ENCODE measurements at places on chromosomes 16 and 17. TPM values are rescaled to one million over a fixed set of nuclear protein-coding genes. Genes with fewer than 3 reads are reported as not detected.
A peak's percentile ranks its signal among the peaks of the same experiment; 100 is the strongest.

DNA sequence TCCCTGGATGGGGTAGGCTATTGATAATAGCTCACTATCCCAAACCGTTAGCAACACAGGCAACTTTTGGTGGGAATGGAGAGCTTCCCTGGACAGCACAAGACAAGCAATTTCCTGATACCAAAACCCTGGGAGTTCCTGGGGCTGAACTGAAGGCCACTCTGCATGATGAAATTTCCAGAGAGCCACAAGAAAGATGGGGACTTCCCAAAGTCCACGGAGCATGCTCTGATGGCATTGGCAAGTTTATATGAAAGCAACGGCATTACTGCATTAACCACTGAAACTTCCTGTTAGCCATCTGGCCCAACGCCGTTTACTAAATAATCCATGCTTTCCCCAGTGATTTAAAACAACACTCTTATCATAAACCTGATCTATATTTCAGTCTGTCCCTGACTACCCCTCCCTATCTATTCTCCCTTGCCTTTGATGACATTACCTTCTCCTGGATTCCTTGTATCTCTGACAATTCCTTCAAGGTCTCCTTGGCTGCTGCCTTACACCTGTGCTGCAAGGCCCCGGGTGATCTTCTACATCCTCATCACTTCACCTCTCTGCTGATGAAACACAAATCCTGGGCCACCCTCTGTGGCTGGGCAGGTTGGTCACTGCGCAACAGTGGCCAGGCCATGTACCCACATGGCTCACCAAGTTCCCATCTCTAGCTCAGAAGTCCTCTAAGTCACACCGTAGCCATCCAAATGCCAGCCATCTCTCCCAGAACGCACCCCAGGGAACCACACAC, 108.5 kb upstream of the RCVRN start:
- H3K36me3 ChIP-seq = no peaks in the 10 kb centered on the region
- H3K27me3 ChIP-seq = no peaks in the 10 kb centered on the region

GRCh38 chr17:14699574-14700185, 398.8 kb downstream of the HS3ST3B1 start:
- no peak for DNase-seq
- no peaks in the 10 kb centered on the region for H3K4me1 ChIP-seq
- H3K27me3 ChIP-seq = no peaks in the 10 kb centered on the region
- no peak overlapping the region for H3K4me3 ChIP-seq

GRCh38 chr17:63665527-63666214, 34.3 kb downstream of the LIMD2 start:
- H3K27ac ChIP-seq = peak overlapping the region; percentile 43
- no peaks in the 10 kb centered on the region for H3K27me3 ChIP-seq
- no peak overlapping the region for H3K4me3 ChIP-seq
- DNase-seq = no peak

CRYM gene
- not detected for total RNA-seq

DNA sequence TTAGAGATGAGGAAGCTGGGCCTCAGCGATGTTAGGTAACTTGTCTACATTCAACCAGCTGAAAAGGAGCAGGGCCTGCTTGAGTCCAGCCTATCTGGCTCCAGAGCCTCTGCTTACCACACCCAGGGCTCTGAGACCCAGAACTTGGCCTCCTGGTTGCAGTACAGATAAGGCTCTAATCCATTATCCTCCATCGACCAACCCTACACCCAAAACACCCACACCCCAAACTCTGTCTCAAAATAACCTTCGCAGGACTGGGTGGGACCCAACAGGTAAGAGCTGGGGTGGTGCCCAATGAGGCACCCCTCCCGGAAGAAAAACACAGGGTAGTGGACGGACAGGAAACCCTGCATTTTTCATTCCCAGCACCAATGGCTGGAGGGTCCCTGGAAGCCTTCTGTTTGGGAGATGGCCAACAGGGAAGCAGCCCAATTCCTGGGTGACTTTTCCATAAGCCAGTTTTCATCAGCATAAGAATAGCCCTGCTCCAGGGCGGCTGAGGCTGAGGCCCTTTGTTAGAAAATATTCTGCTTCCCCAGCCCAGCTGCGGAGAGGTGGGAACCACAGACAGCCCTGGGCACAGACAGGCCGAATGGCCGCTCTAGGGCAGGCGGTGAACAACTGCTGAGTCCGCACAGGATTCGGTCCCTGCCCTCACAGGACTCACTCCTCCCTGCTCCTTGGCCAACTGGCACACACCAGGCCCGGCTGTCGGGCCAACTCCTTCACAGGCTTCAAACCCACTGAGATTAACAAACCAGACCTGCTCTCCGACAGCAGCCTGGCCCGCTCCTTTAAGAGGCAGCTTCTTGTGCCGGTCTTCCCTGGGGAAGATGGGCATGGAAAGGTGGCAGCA, 9.8 kb downstream of the SMIM5 start:
- H3K4me3 ChIP-seq = no peak overlapping the region
- H3K4me1 ChIP-seq = no peaks in the 10 kb centered on the region
- H3K27me3 ChIP-seq = no peaks in the 10 kb centered on the region
- peaks cover 2% of the 10 kb centered on the region for H3K36me3 ChIP-seq
- no peak for DNase-seq
- H3K27ac ChIP-seq = no peak overlapping the region

- H3K4me1 ChIP-seq = no peaks in the 10 kb centered on the region
- no peak for DNase-seq
- H3K4me3 ChIP-seq = no peak overlapping the region
- peaks cover 19% of the 10 kb centered on the region for H3K36me3 ChIP-seq
- H3K27ac ChIP-seq = peak overlapping the region; percentile 8
Measured at GRCh38 chr16:81707411-81708265, 71.5 kb upstream of the PLCG2 start.

DNA sequence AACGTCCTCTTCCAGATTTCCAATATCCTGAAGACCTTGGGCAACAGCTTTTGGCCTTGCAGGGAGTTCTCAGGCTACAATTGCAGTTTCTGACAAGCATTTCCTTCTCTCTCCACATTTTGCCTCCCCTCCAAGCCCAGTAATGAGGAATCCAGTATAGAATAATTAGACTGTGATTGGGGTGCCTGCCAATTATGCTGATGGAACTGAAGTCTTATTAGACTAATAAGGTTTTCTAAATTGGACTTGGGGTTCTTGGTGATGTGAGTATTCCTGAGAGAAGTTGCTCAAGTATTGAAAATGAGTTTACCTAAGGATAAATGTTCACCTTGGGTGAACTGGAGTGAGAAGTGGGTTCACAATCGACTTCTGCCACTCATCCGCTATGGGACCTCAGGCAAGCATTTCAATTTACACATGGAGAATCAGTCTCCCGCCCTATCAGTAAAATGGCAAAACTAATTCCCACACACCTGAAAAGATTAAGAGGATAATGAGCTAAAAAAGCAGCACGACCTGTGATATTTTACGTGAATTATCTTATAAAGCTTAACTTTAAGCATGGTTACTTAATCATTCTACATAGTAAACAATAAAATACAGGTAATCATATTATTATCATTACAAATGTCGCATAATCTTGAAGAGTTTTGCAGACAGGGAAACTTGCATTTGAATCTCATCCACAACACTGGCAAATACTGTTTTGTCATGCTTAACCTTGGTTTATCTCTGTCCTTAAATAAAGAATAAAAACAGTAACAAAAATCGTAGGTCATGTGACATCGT, 628.0 kb downstream of the TMEM114 start:
- H3K27me3 ChIP-seq = no peaks in the 10 kb centered on the region
- no peak overlapping the region for H3K4me3 ChIP-seq
- H3K27ac ChIP-seq = no peak overlapping the region
- no peak for DNase-seq
- no peaks in the 10 kb centered on the region for H3K4me1 ChIP-seq

DNA sequence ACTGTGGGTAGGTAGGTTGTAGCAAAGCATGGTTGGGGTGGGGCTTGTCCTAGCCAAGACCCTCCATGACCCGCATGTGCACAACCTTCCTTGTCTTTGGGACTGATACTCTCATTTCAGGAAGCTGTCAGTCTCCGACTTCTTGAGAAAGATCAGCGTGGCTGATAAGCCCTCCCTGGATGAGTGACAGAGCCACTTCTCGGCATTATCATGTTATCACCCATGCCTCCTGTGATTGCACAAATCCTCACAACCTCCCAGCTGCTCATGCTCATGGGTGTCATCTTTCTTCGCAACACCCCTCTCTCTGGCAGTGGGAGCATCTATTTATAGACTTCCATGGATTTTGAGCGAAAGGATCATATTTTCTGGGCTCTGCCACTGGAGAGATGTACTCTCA, 314.2 kb downstream of the FOXL1 start:
- no peaks in the 10 kb centered on the region for H3K4me1 ChIP-seq
- no peak overlapping the region for H3K27ac ChIP-seq
- no peak for DNase-seq
- H3K27me3 ChIP-seq = peaks cover 10% of the 10 kb centered on the region
- no peaks in the 10 kb centered on the region for H3K36me3 ChIP-seq

DNA sequence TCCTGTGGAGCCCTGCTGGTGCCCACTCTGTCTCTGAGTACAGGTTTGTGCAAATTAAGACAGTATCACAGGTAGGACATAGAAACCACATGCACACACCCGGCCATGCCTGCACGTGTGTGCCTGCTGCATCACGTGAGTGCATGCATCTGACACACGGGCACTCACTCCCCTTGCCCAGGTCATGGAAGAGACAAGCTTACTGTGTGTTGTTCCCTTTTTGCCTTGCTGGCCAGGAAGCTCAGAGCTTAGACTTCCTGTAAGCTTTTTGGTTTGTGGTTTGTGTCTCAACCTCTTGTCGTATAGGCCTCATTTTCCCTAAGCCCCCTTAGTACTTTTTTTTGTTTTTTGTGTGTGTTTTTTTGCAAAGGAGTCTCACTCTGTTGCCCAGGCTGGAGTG, 25.0 kb downstream of the ZNF469 start:
- H3K36me3 ChIP-seq = no peaks in the 10 kb centered on the region
- no peak overlapping the region for H3K27ac ChIP-seq
- H3K4me1 ChIP-seq = peaks cover 4% of the 10 kb centered on the region
- no peak overlapping the region for H3K4me3 ChIP-seq
- H3K27me3 ChIP-seq = no peaks in the 10 kb centered on the region
- DNase-seq = no peak

DNA sequence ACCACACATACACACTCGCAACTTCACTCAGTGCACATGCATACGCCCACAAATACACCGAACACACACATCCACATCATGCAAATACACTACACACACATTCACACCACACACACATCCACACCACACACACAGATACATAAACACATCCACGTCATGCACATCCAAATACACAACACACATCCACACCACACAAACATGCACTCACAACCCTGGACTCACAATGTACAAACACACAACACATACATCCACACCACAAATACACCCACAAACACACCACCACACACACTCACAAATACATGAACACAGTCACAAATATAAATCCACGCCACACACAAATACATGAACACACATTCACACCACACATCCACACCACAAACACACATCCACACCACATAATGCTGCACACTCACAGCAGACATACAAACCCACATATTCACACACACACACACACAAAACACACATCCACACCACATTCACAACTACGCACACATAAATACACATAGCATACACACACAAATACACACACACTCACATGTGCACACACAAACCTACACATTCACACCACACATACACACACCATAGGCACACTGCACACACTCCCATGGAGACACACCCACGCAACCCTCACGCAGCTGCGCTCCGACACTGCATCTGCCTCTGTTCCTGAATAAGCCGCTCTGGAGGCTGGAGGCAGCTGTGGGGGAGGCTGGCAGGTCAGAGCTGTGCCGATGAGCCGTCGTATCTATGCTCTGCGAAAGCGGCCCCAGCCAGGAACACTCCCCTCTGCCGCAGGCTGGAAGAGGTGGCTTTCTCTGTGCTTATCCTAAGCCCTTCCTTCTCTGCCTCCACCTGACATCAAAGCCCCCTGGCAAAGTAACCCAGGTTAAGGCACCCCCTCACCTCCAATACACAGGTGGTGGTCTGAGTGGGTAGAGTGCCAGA, 141.8 kb downstream of the GRIN2A start:
- no peak overlapping the region for H3K4me3 ChIP-seq
- H3K4me1 ChIP-seq = peaks cover 3% of the 10 kb centered on the region
- no peak for DNase-seq
- peaks cover 19% of the 10 kb centered on the region for H3K27me3 ChIP-seq
- no peaks in the 10 kb centered on the region for H3K36me3 ChIP-seq

PPP1R27 gene
- not detected for total RNA-seq

CDRT15 gene
- total RNA-seq = not detected

Data from activated CD4-positive, alpha-beta T cell treated with anti-CD3 and anti-CD28 coated beads for 36 hours (primary cell).